ENCODE measurements at places on chromosomes 2 and 18. TPM values are rescaled to one million over a fixed set of nuclear protein-coding genes. Genes with fewer than 3 reads are reported as not detected.

DNA sequence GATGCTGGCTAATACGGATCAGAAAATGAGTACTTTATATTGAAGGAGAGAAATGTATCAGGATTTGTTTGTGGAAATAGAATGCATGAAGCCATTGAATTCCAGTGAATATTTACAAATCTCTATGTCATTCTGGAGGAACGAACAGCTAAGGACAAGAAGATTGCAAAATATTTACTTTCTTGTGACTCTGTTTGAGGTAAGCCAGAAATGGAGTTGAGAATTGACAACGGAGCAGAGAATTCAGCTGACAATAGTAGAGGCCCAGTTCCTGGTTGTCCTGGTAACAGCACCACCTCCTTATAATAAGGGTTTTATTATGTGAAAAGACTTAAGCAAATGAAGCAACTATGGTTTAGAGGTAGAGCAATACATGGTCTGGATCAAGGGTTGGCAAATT is 349.2 kb downstream of the ADCYAP1 start:
- DNase-seq = no peak

DNA sequence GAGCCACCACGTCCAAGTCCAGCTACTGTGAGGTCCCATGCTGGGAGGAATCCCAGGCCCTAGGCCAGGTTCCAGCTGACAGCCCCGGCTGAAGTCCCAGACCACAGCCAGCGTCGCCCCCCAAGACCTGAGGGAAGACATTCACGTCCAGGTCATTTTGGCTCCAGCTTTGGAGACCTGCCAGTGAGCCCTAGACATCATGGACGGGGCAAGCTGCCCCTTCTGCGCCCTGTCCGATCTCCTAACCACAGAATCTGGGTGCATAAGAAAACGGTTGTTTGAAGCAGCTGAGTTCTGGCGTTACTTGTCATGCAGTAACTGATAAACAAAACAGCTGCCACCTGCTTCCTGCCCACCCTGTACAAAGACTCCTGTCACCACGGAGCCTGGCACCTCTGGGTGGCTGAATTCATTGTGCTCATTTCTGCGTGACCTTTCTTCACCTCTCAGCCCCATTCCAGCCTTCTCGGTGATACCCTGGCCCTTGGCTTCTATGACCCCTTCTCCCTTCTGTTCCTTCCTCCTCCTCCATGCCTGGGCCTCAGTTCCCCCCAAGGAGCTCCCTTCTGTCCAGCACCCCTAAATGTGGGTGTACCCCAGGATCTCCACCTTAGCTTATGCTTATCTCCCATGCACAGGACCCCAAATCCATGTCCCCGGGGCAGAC is 72.6 kb upstream of the SMAD7 start:
- no peak for DNase-seq

DNA sequence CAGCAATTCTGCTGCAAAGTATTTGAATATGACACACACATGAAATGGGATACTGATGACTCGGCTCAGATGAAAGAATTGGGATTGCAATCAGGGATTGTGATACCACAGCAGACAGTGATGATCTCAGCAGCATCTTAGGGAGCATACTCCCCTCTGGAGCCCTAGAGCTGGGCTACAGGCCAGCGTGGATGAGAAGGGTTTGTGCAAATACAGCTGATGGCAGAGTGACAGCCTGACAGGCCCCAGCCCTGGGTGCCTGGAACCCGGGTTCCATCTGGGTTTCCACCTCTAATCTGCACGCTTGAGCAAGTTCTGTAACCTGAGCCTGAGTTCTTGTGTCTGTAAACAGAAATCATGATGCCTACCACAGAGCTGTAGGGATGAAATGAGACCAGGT is 418.0 kb downstream of the LRATD1 start:
- DNase-seq = no peak

GRCh38 chr2:57516698-57517340 is 529.8 kb upstream of the VRK2 start:
- no peak for DNase-seq

DNA sequence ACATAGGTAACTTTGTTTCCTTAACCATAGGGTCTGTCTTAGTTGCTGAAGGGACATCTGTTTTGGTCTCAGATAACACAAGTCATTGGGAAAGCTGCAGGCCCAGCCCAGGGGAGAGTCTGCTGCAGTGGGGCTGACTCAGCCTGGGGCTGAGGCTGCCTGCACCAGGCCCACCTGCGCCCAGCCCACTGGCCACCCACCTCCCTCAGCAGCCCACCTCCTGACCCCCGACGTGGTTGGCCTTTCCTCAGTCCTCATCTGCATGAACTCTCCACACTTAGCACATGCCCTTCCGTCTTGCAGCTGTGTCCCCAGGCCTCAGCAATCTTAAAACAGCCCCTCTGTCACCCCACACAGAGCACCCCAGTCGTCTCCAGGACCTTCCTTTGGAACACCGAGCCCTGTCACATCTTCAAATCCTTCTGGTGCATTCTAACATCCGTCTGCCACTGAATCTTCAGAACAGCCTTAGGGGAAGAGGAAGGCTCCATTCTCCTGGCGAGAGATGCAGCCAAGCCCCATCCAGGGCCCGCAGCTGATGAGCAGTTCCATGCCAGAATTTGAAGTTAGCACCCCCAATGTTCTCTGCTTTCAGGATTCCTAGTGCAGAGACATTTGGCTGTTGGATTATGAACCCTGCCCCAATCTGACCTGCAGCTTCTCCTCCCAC is 231.4 kb downstream of the SEPTIN10 start:
- no peak for DNase-seq

DNA sequence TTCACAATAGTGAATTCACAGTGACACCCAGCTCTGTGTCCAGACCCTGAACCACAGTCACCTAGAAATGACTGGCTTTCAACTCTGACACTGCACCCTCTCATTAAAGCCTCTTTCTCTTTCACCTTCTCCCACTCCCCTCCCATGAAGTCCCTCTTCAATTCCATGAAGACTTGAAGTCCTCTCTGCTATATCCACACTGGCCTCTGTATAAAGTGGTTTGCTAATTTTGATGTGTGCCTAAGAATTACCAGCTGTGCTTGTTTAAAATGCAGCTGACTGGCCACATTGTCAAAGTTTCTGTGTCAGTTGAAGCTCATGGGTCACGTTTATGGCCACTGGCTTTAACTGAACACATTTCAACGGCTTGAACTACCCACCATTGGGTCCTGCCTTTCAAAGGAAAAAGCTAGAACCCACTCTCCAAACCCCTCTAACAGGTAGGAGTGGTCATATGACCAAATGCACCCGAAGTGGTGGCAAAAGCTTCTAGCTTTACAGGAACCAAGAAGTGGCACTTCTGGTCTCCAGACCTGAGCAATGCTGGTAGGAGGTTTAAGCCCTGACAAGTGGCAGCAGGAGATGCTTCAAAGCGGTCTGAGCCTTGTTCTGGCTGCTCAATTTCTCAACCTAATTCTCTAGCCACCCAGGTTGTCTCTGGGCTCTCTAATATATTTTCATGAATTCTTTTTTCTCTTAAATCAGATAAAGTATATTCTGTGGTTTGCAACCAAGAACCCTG is 34.2 kb downstream of the B4GALT6 start:
- no peak for DNase-seq

DNA sequence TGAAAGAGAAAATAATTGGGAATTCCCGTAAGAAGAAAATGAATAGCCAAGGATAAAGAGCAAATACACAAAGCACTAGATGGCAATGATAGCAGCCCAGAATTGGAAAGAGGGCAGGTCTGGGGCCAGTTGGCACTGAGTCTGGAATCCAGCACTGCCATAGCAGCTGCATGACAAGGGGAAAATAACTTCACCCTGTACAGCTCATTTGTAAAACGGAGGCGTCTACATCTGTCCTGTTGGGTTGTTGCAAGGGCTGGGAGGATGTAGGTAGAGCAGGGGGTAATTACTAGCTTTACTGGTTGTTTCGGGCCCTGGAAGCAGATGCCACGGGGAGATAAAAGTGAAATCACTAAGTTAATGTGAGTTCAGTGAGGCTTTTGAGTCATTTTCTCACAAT is 110.0 kb upstream of the RASGRP3 start:
- DNase-seq = no peak

DNA sequence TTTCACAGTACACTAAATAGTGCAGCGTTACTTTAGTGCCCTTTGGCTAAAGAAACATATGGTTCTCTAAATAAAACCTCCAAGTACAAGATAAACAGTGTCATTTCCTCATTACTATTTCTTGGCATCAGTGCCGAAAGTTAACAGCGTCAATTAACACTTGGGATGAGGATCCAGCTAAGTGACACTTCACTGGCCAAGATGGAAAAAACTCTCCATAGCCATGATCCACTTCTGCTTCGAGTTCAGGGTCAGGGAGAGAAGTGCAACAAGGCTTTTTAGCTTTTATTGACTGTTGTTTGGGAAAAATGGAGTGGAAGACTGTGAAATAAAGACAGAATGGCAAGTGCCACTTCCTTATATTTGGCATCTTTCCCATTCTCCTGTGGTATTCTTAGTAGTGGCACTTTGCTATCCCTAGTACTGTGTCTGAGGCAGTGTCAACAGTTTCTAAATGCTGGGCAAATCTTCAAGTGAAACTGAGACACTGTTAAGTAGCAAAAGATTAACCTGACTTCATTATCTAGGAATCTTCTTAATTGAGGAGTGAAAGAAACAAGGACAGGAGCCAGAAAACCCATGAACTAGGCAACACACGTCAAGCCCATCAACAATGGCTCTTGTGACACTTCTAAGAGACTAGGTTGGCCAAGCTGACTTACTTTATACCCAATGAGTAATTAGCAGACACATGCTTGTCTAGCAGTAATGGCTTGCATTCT is 222.5 kb upstream of the SESTD1 start:
- DNase-seq = no peak

DNA sequence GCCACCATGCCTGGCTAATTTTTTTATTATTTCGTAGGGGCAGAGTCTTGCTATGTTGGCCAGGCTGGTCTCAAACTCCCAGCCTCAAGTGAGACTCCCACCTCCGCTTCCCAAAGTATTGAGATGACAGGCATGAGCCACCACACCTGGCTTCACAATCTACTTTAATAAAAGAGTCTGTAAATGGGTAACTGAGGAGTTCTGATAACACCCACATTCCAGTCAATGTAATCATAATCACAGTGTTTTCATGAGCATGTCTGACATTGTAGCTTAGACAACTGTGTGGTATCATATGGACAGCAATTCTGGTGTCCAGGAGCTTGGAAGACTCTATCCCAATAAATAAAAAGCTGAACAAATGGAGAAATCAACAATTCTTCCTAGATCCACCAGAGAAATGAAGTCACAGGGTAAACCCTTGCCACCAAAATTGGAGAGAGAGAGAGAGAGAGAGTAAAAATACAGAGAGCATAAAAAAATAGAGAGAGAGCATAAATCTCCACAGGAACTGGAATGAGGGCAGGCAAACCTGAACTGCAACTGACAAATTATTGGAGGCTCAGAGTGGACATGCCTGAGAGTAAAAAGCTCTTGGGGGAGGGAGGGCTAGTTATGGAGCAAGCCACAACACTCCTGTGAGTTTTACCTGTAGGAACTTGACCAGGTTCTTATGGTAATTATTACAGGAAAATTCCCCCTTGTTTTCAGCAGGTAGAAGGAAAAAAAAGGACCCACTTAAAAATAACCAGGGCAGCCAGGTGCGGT is 12.4 kb upstream of the NBEAL1 start:
- DNase-seq = no peak

- DNase-seq = no peak
Observed at GRCh38 chr2:167697948-167698347, 549.4 kb downstream of the STK39 start.

DNA sequence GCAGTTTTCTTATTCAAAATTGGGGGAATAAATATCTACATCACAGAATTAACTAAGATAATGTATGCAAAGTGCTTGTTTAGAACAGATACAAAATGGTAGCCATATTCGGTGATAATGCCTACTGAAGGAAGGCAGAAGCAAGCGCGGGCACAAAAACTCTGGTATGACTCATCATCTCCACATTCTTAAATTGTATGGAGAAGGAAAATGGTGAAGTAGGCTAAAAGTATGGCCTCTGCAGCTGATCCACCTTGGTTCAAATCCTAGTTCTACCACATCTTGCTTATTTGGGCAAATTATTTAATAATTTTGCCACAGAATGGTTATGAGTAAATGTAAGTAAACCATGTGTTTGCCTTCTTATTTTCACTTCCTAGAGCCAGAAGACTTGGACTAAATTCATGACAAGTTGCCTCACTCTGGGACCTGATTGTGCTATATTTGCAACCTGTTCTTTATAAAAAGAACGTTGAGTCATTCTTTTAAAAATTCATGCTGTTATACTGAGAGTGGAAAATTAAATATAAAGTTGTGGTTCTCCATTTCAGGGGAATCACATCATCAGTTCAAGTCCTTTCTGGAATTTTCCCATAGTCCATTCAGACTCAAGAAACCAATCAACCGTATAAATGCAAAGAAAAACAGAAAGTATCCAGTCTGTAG is 9.0 kb upstream of the CDK15 start:
- DNase-seq = no peak

GRCh38 chr18:11259469-11260150 is 110.2 kb upstream of the PIEZO2 start:
- DNase-seq = no peak

GRCh38 chr2:173574324-173575112 is 219.8 kb downstream of the CDCA7 start:
- DNase-seq = no peak

GRCh38 chr2:1634681-1635341 is 109.5 kb downstream of the PXDN start:
- DNase-seq = no peak

DNA sequence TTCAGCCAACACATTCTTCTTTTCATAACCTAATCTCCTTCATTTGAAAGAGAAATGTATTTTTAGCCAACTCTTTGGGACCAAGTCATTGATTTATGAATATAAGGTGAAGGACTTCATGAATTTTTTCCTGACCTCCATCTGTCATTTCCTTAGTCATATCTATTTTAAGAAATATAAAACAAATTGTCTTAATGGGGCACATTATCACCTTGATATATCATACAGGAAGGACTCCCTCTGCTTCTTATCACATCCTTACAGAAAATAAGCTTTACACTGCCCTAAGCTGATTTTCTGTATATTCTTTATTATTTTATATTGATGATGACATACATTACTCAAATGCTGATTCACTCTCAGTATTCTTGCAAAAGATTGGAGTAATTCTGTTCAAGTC is 1076.2 kb downstream of the TDRD15 start:
- no peak for DNase-seq

- no peak for DNase-seq
Observed at GRCh38 chr2:242004223-242004901, 134.8 kb downstream of the RTP5 start.

GRCh38 chr2:241733391-241734207 is 831 bp upstream of the D2HGDH start:
- DNase-seq = no peak

The SFTPB gene
- total RNA-seq = 5.0 TPM

The TCF23 gene
- total RNA-seq = not detected

The SFT2D3 gene
- 6.4 TPM for total RNA-seq
